ENCODE measurements at places on chromosomes 11 and 22.

GRCh38 chr11:46414466-46414796 is 22.9 kb upstream of the CHRM4 start:
- no peak for DNase-seq

DNA sequence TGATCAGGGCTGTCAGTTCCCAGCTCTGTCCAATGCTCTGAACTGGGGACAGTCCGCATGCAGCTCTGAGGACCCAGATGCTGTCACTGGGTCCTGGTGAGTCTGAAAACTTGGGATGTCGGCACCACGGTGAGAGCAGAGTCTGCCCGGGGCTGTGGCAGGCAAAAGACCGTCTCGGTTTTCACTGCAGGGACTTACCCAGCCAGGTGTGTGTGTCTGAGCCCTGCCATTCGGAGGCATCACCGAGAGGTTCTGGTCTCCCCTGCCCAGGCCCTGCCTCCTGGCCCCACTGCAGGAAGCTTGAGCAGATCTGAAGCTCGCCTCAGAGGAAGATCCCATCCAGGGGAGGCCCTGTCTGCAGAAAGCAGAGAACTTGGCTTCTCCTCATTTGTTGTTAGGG is 5.2 kb downstream of the TP53AIP1 start:
- DNase-seq: no peak

- DNase-seq: no peak
Measured at GRCh38 chr11:86175191-86175590, 69.4 kb upstream of the EED start.

GRCh38 chr22:19341500-19341899 is 50.0 kb upstream of the CLTCL1 start:
- DNase-seq: no peak

- DNase-seq: no peak
Measured at GRCh38 chr11:31803813-31804311, 7.3 kb downstream of the PAX6 start.

DNA sequence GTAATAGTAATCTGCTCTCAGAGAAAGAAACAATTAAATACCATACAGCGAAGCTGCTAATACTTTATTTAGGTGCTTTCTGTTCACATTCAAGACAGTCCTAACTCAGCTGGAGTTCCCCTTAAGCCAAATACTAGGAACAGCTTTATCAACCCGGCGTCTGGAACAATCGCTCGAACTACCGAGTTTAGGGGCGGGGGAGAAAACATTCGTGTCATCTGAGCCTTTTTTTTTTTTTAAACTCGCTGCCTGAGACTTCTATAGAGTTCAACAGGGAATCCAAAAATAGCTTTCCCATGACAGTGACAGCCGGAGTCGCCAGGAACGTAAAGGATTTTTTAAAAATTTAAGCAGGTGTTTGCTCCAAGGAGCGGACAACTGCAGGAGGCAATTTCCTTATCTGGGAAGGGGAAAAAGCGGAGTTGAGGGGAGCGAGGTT is 852 bp downstream of the TRAF6 start:
- DNase-seq: peak; percentile 40

DNA sequence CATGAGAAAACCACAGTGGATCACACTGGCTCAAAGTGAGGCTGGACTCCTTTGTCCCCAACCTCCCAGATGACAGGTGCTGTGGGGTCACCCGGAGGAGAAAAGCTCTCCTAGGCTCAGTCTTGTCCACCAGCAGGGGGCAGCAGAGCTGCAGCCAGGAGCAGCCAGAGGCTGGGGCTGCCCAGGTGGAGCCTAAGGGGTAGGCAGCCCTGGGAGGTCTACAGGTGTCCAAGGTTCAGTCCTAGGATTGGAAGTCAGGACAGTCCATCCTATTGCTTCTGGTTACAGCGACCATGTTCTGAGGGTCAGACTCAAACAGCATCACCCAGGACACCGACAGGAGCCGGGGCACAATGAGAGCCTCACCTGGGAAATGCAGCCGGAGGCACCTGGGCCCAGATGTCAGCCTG is 77.6 kb upstream of the IGLL5 start:
- DNase-seq: peak; percentile 37

DNA sequence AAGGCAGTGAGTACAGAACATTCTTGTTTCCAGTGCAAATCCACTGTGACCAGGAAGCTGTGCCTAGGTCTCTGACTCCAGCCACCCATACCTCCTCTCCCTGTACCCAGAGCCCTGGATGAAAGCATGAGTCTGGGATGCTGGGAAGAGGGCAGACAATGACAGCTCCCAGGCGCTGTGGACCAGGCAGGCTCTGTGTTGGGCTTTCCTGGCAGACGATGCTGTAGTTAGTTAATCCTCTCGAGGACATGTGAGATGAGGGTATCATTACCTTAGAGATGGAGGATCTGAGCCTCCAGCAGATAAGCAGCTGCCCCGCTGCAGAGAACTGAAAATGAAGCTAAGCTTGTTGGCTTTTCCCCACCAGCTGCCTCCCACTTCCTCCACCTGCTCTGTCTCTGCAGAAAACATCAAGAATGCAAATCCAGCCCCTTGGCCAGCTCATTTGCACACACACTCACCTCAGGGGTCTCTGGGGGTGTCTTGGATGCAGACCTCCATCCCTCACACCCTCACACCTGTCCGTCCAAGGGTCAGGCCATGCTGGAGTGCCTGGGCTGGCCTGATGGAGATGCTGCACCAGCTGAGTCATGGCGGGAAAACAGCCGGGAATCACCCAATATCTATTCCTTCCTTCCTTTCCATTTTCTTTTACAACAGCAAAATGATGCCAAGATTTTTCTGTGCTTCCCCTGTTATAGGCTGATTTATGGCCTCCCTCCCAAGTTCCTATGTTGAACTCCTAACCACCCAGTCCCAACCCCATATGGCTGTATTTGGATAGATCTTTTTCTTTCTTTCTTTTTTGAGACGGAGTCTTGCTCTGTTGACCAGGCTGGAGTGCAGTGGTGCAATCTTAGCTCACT is 94.9 kb upstream of the SEPTIN5 start:
- DNase-seq: no peak
